ENCODE measurements at places on chromosomes 12 and 14.
A peak's percentile ranks its signal among the peaks of the same experiment; 100 is the strongest.

DNA sequence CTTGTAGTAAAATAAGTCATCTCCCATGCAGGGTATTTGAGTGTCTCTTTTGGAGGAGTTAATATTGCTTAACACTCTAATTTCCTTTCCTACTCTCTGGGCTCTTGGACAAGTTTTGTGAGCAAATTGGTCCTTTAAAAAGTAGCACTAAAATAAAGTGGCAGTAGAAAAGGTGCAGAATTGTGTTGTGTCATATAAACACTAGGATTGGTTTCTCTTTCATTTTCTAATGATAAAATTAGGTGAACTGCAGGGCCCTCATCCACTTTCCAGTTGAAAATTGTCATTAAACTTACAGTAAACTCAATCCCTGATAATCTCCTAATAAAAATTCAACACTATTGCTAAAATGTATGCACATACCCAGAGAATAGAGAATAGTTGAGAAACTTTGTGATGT is 42.6 kb upstream of the REP15 start:
- DNase-seq, result no peak

GRCh38 chr14:82759656-82760055 is 1226.0 kb upstream of the SEL1L start:
- DNase-seq, result no peak

DNA sequence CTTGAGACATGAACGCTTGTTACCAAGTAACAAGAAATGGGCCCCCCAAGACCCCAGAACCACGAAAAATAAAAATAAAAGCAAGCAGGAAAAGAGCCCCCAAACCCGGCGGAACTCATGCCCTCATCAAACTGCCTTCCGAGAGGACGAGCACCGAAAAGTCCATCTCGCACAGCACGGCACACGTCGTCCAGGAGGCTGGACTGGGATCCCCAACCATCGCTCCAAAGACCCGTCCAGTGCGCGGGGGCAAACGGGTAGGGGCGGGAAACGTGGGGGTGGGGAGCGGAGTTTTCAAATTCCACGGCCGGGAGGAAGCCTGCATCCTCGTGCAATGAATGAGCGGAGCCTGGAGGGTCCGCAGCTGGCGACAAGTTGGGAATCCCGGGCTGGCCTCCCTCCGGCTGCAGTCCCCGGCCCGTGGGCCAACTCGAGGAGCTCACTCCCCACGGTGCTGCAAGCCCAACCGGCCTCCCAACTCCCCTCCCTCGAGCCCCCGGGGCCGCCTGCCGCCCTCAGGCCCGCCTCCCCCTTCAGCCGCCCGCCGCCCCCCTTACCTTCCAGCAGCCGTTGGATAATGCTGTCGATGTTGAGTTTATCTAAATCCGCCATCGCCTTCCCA is 484 bp downstream of the PPP1CC start:
- peak; percentile 19 for DNase-seq

DNA sequence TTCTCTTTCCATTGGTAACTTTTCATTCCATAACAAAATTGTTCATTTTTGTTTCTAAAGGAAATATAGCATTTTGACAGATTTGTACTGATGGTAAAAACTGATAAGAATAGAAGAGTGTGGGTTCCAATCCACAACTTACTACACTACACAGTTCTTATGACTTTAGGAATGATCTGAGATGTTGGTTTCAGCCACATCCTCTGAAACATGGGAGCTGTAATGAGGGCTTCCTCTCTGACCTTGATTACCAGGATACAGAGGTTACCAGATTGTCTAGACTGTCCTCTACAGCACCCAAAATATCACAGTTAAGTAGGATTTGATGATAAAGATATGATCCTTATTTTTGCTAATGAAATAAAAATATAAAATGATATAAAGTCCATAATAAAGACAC is 1184.6 kb downstream of the FLRT2 start:
- DNase-seq, result no peak

GRCh38 chr12:120343039-120343537 is 15.5 kb upstream of the PLA2G1B start:
- no peak for DNase-seq

DNA sequence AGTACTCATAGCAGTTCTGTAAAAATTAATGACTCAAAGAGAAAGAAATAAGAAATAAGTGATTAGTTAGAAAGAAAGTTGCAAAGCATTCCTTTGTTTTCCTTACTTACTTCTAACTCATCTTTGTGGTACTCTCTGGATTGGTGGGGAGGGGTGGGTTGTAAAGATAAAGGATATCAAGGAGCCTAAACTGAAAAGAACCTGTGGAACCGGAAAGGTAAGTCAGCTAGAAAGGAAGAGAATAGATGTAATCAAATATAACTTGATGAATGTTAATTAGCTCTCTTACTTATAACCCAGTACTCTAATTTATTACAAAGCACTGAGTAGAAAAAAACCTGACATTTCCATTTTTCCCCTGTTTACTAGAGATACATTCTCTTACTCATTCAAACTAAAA is 37.5 kb upstream of the KRR1 start:
- no peak for DNase-seq

Data from A673 (cell line).